Small intestine (tissue), 16 donors: ENCODE measurements at places on chromosomes 2 and 18.

DNA sequence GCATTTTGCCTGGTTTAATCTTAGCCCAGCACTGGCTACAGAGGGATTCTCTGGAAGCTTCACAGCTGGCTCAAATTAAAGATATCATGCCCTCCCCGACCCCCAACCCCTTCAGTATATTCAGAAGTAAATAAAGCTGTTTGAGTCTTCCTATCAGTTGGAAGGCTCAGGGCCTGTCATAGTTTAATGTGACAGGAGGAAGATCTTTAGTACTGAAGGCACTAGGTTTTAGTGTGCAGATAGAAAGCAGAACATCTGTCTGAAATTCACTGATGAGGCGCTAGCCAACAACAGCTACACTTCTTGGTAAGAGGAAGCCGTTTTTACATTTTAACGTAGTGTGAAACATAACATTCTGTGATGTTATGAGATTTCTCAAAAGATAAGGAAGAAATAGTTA lies 969.1 kb upstream of the CDH2 start:
- H3K4me1 ChIP-seq, result no peaks in the 10 kb centered on the region
- H3K27ac ChIP-seq, result no peak overlapping the region
- H3K27me3 ChIP-seq, result no peaks in the 10 kb centered on the region
- H3K4me3 ChIP-seq, result no peak overlapping the region
- H3K36me3 ChIP-seq, result no peaks in the 10 kb centered on the region

DNA sequence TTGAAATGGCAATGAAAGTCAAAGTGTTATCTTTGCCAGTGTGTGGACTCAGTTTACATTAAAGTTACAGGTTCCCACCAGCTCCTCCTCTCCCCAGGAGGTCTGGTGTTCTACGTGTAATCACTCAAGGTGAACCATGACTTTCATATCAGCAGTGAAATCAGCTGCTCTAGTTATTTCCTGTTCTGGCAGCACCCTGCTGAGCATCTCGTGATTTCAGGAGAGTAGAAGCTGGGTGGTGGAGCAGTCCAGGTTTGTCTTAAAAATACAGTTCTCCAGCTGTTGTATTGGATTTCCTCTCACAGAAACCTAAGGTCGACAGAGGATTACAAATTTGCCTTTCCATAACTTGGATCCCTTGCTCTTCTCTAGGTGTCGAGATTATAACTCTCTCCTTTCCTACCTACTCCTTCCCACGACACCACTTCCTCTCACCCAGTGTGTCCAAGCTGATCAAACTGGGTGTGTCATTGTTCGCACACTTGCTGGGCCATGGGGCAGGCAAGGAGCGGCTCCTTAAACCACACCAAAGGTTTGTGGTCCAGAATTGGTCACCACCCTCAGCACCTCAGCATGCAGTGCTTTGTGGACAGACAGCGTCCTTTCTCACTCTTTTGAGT lies 13.0 kb upstream of the ARHGAP25 start:
- H3K27ac ChIP-seq, result peak overlapping the region; percentile 21
- DNase-seq, result no peak
- H3K36me3 ChIP-seq, result no peaks in the 10 kb centered on the region
- H3K4me3 ChIP-seq, result no peak overlapping the region
- no peaks in the 10 kb centered on the region for H3K27me3 ChIP-seq
- no peaks in the 10 kb centered on the region for H3K4me1 ChIP-seq

- no peaks in the 10 kb centered on the region for H3K27me3 ChIP-seq
- DNase-seq, result no peak
- H3K27ac ChIP-seq, result no peak overlapping the region
- H3K4me1 ChIP-seq, result no peaks in the 10 kb centered on the region
- no peak overlapping the region for H3K4me3 ChIP-seq
Measured at GRCh38 chr2:151670846-151671597, 63.3 kb downstream of the NEB start.

DNA sequence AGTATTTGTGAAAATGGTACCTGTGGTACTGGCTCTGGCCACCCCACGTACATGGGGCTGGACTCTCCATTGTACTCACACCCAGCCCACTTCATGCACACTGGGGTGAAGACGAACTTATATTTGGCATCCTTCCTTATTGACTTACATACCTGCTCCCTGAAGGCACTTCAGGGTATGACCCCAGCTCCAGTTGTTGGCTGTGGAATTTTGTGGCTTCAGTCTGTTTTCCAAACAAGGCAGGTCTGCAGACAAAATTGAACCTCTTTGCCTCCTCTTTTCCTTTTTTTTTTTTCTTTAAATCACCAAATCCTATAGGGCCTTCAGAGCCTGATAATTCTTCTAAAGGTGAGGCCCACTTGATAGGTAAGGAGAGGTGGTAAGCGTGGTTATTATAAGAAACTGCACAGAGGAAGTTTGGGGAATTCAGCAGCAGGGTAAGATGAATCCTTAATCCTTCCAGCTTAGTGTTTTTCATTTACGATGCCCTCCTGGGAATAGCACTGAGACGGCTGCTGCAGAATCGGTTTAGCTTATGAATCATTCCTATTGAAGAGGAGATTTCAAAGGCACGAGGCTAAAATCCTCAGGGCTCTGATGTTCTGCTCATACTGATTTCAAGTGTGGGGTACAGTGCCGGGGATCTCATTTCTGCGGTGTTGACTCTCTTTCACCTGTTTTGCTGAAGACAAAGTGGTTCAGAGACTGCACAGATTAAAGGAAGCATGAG lies 55.2 kb downstream of the KIF5C start:
- no peak for DNase-seq
- no peak overlapping the region for H3K4me3 ChIP-seq
- no peaks in the 10 kb centered on the region for H3K36me3 ChIP-seq
- H3K4me1 ChIP-seq, result no peaks in the 10 kb centered on the region
- no peaks in the 10 kb centered on the region for H3K27me3 ChIP-seq
- no peak overlapping the region for H3K27ac ChIP-seq

- no peaks in the 10 kb centered on the region for H3K27me3 ChIP-seq
- H3K4me3 ChIP-seq, result no peak overlapping the region
- no peaks in the 10 kb centered on the region for H3K36me3 ChIP-seq
- H3K27ac ChIP-seq, result no peak overlapping the region
Measured at GRCh38 chr2:212414767-212415211, 123.8 kb downstream of the ERBB4 start.
